Inflammatory macrophage (primary cell): ENCODE measurements at places on chromosomes 6 and 20.

DNA sequence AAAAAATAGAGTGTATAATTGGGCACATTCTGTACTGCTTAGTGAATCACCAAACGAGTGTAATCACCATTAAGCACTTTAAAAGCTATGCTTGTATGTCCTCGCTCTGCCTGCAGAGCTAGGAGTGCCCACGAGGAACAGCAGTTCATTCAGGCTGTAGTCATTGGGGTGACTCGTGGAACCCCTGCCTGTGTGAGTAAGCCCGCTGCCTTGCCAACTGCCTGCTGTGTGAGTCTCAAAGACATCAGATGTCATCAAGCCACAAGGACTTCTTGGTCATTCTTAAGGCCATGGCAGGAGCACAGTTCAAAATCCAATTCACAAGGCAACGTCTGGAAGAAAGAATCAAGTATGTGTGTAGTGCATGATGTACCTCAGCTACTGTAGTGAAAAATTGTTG is 60.4 kb downstream of the FOXO3 start:
- DNase-seq = peak; percentile 68

- peak; percentile 59 for DNase-seq
Measured at GRCh38 chr20:56423211-56423610, 11.2 kb downstream of the CASS4 start.

DNA sequence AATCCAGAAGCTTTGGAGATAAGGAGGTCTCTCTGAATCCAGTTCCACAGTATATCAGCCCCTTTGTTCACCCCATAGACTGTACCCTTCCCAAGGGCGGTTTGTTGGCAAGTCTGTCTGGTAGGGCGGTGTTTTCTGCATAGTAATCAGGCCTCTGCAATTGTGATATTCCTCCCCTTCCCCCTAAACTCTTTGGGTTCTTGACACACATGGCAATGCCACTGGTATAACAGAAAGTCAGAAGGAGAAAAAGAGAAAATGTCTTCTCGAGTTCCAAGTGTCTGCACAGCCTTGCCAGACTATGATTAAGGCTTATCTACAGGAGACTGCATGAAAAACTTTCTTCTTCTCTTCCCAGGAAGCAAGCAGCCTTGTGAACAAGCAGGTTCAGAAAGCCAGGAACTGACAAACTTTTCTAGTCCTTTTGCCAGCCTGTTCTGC is 45.6 kb downstream of the FOXO3 start:
- no peak for DNase-seq

GRCh38 chr6:33761922-33762629 is 15.4 kb upstream of the IP6K3 start:
- peak; percentile 39 for DNase-seq

DNA sequence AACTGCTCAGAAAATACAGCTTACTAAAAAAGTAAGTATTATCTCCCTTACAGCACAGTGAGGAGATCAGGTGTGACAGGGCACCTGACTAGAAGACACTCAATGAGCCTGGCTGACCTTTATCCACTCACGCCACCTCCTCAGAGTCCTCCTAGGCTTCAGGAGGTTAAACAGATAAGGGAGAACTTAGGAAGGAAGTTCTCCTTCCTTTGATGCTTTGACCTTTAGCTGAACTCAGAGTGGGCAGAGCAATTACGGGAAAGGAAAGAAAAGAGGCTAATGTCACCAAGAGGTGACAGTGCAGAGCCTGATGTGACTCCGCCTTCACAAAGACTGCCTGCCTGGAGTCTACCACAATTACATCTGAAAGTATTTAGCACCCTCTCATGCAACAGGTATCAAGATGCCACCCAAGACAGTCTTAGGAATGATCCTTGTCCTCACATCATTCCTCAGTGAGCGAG is 36.7 kb downstream of the MAN1A1 start:
- DNase-seq = peak; percentile 75

- DNase-seq = no peak
Measured at GRCh38 chr6:126475449-126475848, 135.5 kb downstream of the CENPW start.

GRCh38 chr20:32513031-32513866 is 71.9 kb downstream of the NOL4L start:
- DNase-seq = no peak

DNA sequence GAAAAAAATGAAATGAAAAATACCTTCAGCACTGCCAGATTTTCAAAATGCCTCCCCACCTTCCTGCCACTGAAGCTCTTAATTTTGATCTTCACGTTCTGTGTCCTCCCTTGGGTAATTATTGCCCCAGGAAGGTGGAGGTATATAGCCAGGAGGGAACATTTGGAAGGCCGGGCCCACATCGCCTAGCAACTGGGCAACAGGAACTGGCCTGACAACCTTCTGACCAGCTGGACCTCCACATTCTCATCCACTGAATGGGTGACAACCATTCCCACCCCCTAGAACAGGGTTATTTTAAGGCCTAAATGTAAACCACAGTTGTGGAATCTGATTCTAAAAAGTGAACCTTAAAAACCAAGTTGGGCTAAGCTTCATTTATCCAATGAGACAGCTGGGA is 3.2 kb downstream of the RRBP1 start:
- no peak for DNase-seq

- no peak for DNase-seq
Measured at GRCh38 chr20:50312682-50313521, 122.3 kb downstream of the CEBPB start.

GRCh38 chr6:82298012-82298411 is 50.5 kb upstream of the IBTK start:
- no peak for DNase-seq

- DNase-seq = no peak
Measured at GRCh38 chr6:114879693-114880092, 536.9 kb upstream of the HS3ST5 start.

DNA sequence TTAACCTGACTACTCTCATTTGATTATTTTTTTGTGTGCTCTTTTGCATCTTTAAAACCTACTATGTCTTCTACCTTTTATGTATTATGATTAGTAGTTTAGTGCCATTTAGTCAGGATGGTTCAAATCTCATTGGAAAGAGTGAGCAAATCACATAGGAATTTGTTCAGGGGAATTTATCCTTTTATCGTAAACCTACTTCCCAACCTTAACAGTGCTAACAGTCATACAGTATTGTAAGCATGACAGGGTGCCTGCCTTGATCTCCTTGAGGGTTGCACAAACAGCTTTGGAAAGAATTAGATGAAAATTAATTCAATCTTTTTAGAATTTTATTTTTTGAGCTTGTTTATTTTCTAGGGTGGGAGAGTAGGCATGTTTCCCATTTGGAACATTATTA is 18.3 kb downstream of the RNF8 start:
- DNase-seq = no peak

- no peak for DNase-seq
Measured at GRCh38 chr6:15915508-15916178, 213.2 kb upstream of the MYLIP start.
